CD4-positive, alpha-beta T cell treated with Interferon alpha-2 for 1 hour (primary cell): ENCODE measurements at places on chromosomes 12 and 14.

DNA sequence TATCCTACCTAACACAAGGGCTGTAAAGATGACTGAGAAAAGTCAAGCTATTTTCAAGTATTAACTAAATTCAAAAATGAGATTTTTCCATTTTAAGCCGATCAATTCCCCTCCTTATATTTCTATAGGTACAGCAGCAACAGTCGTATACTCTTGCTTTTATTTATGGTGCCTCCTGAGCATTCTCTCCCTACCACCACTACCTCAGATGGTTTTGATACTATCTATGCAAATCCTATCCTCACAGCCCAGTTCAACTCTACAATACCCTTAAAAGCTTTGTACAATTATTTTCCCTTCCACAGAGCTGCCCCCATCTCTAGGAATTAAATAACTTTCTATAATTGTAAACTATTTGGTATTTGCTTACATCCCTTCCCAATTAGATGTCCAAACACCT, 52.1 kb downstream of the GALC start:
- DNase-seq: no peak

DNA sequence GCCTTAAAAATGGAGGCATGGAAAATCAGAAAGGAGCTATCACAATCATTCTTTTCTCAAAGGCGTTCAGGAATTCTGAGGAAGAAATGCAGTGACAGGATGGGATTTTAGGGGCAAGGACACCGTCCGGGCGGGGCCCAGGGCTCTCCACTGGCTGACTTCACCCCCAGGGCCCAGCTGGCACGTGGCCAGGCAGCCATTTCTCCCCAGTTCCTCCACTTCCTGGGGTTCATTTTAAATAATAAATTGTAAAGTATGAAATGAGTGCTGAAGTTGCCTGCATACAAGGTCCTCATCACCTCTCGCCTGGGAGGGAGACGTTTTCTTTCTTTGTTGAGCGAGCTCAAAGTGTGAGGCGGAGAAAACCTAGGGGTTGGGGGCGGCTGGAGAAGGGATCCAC, 73.8 kb downstream of the WDR20 start:
- DNase-seq: no peak

DNA sequence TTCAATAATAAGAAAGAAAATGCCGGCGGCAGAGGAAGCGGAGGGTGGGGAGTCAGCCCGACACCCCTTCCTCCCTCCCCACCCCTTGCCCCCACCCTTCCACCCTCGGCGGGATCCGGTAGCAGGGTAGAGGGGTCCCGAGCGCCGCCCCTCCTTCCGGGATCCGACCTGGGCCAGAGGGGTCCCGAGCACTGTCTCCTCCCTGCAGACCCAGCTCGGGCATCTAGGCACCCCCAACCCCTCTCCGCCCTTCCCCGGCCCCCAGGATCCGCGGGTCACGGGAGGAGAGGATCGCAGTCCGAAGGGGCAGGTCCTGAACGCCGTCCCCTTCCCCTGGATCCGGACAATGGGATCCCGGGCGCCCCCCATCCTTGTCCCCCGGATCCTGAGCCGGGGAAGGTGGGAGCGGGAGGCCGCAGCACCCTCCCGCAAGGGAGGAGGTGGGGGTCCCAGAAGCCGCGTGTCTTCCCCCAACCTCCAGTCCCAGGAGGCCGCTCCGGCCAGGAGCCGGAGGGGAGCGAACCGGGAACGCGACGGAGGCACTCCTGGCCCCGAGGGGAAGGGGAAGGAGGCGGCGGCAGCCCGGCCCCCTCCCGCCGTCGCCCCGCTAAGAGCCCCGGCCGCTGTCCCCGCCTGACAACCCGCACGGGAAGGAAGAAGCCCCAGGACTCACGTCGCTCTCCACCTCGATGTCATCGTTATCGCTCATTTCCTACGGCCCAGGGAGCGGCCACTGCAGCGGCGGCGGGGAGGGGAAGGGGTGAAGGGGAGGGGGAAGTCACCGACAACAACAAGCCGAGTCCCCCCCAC, 481 bp downstream of the MAX start:
- peak; percentile 46 for DNase-seq

DNA sequence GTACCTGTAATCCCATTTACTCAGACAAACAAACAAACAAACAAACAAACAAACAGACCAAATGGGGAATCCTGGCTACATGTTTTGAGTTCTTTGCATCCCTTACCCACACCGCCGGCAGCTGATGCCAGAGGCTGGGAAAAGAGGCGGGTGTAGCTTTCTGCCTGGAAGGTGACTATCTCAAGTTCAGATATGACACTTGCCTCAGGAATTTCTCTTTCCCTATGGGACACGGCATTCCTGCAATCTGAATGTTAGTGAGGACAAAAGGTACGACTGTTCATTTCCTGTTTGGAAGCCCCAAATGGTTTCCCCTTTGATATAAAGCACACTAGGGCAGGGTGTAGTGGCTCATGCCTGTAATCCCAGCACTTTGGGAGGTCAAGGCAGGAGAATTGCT, 2.9 kb downstream of the MYL2 start:
- no peak for DNase-seq

DNA sequence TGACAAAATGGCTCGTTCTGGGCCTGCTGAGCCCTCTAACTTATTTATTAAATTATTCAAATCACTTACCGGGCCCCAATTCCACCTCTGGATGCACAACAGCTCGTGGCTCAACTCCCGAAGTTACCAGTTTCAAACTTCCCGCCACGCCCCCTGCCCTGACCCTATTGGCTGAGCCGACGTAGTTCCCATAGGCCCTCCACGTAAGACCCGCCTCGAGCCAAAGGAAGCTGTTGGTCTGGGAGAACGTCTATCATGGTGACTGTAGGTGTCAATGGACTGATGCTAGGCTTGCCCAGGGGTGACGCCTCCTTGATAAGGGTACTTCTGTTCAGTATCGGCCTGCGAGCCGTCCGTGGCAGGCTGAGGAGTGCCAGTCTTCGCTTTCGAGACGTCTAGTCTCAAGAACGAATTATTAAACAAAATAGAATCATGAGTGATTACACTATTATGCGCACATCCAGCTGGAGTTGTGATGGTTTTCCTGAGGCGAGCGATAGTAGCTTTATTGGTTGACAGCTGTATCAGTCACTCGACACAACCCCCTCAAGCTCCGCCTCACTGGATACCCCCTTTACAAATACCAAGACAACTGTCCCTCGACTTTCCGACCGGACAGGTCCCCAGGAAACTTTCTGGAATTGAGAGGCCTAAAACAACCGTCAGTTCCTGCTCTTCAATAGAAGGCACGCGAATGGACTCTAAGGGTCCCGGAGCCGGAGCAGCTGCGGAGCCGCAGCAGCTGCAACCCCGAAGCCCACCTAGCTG, at the start of gene CDCA3:
TSS of gene CDCA3 (minus strand) at position 134 of the 768 bp plus-strand sequence. CDS start 334 bp downstream, outside the sequence.
- peak; percentile 97 for DNase-seq

DNA sequence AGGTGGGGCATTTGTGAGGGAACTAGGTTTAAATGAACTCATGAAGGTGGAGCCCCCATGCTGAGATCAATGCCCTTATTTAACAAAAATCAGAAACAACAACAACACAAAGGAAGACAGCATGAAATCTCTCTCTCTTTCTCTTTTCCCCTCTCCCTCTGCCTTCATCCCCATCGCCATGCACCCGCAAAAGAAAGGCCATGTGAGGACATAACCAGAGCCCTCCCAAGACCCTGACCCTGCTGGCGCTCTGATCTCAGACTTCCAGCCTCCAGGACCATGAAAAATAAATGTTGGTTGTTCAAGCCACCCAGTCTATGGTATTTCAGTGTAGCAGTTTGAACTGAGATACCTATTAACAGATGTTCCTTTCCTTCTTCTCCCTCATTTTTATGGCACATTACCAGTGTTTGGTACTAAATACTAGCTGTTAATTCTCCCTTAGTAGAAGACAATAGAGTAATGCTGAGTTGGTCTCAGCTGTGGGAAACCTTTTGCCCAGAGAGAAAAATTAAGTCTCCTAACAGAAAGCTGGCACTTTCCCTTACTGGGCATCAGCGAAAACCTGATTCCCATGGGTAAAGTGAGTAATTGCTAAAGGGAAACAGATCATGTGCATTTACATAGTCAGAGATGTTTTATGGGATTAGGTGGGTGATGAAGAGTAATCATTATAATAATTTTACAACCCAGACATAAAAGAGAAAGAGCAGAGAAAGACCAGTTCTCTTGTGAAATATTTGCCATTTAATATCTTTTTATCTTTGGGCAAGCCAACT, 264.0 kb upstream of the PLEKHG7 start:
- DNase-seq: no peak

DNA sequence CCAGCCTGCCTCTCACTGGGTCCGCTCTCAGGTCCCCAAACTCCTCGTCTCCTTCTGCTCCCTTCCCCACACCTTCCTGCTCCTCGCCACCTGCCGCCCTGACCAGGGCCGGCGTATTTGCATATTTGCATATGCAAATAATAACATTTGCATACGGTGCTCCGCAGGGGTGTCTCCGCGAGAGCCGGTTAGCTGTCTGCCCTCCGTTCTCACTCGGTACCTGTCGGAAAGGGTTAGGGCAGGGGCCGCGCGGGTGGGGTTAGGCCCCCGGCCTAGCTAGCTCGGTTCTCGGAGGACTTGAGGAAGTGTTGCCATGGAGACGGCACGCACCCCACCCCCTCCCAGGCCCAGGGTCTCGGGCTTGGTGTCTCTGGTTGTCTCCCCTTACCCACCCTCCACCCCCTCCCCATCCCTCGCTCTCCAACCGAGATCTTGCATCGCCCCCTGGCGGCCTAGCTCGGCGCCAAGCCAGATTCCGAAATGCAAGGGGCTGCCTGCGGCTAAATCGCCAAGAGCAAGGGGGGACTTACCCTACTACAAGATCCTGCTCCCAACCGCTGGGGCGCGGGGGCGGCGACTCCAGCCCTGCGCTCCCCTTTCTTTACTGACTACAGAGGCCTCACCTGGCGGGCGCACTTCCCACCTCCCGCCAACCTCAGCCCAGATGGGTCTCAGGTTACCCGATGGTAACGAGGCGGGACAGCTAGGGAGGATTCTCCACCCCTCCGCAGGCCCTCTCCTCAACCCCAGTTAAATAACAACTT, 8.1 kb downstream of the STAC3 start:
- peak; percentile 52 for DNase-seq

- no peak for DNase-seq
These were observed 18.4 kb downstream of the OTUB2 start for GRCh38 chr14:94044476-94045091.

DNA sequence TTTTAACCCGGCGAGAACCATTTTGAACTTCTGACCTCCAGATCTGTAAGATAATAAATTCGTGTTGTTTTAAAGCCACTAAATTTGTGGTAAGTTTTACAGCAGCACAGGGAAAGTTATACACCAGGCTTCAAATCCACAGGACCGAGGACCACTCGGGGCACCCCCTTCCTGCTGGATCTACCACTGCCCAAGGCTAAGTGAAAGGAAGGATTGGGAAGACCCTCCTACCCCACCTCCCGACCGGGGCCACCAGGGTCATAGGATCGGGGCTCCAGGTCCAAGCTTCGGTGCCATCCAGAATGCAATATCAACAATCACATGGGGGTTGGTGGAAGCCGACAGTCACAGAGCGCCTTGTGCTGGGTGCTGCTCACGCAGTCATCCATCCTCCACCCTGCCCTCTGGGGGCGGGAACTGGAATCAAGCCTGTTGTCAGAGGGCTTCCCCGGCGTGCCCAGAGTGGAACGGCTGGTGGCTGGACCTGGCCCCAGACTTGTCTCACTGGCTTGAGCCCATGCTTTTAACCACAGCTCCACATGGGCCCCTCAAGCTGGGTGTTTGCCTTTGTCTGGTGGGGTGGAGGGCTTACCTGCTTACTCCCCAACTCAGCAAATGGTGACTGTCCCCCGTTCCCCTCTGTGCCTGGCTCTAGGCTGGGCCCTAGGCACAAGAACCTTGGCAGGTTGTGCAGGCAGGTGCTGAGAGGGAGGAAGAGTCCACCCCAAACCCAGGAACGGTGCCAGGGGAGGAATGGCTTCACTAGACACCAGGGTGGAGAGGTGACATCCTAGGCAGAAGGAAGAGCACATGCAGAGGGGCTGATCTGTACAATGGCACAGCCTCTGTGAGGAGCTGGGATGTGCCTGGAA, 180.3 kb upstream of the RTL1 start:
- no peak for DNase-seq

GRCh38 chr12:31797230-31797872, 68.5 kb upstream of the AMN1 start:
- DNase-seq: peak; percentile 37

- DNase-seq: no peak
These were observed 77.9 kb upstream of the RFLNA start for GRCh38 chr12:124216966-124217365.

DNA sequence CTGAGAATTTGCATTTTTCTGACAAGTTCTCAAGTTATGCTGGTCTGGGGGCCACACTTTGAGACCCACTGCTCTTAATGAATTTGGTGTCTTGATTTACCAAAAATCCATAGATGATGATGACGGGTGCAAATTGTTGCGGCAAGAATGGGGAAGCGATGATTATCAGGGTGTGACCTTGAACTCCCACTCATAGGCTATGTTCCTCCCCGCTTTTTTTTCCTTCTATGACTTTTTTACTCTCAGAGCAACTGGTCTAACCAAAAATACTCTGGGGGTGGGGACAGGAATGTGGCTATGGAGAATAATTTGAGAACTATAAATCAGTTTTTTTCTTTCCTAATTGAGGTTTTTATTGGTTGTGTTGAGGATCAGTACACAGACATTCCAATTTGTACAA, 83.6 kb downstream of the PPFIBP1 start:
- no peak for DNase-seq

- DNase-seq: no peak
These were observed 58.0 kb downstream of the ATF7 start for GRCh38 chr12:53567961-53568808.

DNA sequence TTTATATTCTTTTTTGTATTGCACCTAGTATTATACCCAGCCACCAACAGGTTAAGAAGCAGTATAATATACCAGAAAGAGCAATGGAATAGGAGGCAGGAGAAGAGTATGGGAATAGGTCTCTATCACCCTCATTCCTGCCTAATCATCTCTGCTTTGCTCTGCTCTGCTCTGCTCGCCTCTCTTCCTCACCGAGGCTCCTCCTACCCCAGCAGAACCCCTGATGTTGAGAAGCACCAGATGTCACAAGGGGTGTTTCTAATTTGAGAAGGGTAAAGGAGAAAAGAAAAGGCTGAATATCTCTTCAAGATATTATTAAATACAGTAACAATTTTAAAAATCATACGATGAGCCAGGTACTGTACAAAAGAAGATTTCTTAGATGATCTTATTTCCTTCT, 89.0 kb downstream of the STON2 start:
- no peak for DNase-seq

DNA sequence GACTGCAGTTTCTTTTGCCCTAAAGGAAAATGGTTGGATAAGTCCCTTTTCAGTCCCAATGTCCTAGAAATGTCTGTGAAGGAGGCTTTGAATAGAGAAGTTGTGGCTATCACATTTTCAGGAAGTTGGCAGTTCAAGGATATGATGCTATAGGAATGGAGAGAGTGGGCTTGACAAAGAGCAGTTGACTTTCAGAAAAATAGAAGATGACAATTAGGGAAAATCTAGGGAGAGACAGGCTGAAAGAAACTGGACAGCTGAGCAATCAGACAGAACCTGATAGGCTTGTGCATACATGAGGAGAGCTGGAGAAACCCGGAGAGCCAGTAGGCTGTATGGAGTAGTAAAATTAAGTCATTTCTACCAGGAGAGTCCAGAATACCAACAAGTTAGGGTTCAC, 50.5 kb downstream of the LMNTD1 start:
- no peak for DNase-seq
